Activated T-cell treated with anti-CD3 and anti-CD28 coated beads, Interleukin-2, amount 50 U/mL, for 72 hours (primary cell): ENCODE measurements at places on chromosomes 7 and 10. TPM values are rescaled to one million over a fixed set of nuclear protein-coding genes. Genes with fewer than 3 reads are reported as not detected.

CCT6A gene
- 122 TPM for total RNA-seq

GPR15LG gene
- total RNA-seq: not detected

CPA2 gene
- not detected for total RNA-seq

SLC26A3 gene
- total RNA-seq: not detected

ADIRF gene
- not detected for total RNA-seq

FFAR4 gene
- total RNA-seq: not detected

CAMK1D gene
- total RNA-seq: 19.9 TPM

TNS3 gene
- total RNA-seq: 0.29 TPM

GRCh38 chr7:159218170-159218569 lies 73.5 kb upstream of the VIPR2 start:
- no peak overlapping the region for H3K27ac ChIP-seq
- no peaks in the 10 kb centered on the region for H3K4me1 ChIP-seq
- no peaks in the 10 kb centered on the region for H3K36me3 ChIP-seq
- DNase-seq: no peak

DNA sequence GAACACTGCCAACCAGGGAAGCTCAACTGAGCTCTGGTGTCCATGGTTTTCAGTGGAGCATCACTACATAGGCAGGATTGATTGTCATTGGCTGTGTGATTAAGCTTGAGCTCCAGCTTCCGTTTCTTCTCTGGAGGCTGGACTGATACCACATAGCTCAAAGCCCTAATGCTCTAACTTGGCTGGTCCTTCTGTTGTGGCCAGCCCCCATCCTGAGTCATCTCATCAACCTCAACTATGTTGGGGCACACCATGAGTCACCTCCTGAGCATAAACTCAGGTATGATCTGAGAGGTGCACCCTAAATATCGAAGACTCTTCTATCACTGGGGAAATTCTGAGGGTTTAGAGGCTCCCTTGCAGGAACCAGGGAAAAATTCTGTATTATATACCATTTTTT lies 114.5 kb upstream of the INHBA start:
- DNase-seq: peak; percentile 30
- no peaks in the 10 kb centered on the region for H3K36me3 ChIP-seq
- no peak overlapping the region for H3K4me3 ChIP-seq
- H3K4me1 ChIP-seq: peaks cover 13% of the 10 kb centered on the region
- peaks cover 32% of the 10 kb centered on the region for H3K27me3 ChIP-seq

GRCh38 chr7:79118143-79118542 lies 335.3 kb downstream of the MAGI2 start:
- H3K27me3 ChIP-seq: no peaks in the 10 kb centered on the region
- no peak overlapping the region for H3K27ac ChIP-seq
- no peaks in the 10 kb centered on the region for H3K4me1 ChIP-seq
- no peak overlapping the region for H3K4me3 ChIP-seq

DNA sequence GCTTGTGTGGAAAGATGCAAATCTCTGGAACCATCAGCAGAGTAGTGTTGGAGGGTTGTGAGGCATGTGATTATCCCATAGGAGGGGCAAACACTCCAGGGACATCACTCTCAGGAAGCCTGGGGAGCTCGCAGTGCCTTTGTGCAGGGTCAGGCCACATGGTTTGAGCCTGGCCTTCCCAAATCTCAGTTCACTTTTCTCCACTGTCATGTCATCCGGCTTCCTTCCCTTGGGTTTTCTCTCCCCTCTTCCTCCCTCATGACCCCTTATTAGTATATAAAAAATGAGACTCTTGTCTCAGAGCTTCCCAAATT lies 20.4 kb downstream of the TSPAN14 start:
- H3K36me3 ChIP-seq: peaks cover 11% of the 10 kb centered on the region
- H3K4me3 ChIP-seq: peak overlapping the region; percentile 82
- peak overlapping the region; percentile 98 for H3K27ac ChIP-seq
- H3K4me1 ChIP-seq: peaks cover 80% of the 10 kb centered on the region
- DNase-seq: no peak

GRCh38 chr7:51033727-51034520 lies 251.2 kb upstream of the GRB10 start:
- DNase-seq: no peak
- no peaks in the 10 kb centered on the region for H3K27me3 ChIP-seq
- no peak overlapping the region for H3K27ac ChIP-seq
- H3K4me1 ChIP-seq: no peaks in the 10 kb centered on the region

DNA sequence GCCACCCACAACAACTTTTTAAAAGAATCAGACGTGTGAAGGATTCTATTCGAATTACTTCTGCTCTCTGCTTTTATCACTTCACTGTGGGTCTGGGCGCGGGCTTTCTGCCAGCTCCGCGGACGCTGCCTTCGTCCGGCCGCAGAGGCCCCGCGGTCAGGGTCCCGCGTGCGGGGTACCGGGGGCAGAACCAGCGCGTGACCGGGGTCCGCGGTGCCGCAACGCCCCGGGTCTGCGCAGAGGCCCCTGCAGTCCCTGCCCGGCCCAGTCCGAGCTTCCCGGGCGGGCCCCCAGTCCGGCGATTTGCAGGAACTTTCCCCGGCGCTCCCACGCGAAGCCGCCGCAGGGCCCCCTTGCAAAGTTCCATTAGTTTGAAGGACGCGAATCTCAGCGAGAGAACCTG lies 461 bp upstream of the HTRA1 start:
- H3K27me3 ChIP-seq: peaks cover 76% of the 10 kb centered on the region
- peaks cover 8% of the 10 kb centered on the region for H3K4me1 ChIP-seq
- peak overlapping the region; percentile 58 for H3K4me3 ChIP-seq
- H3K27ac ChIP-seq: no peak overlapping the region
- no peaks in the 10 kb centered on the region for H3K36me3 ChIP-seq

DNA sequence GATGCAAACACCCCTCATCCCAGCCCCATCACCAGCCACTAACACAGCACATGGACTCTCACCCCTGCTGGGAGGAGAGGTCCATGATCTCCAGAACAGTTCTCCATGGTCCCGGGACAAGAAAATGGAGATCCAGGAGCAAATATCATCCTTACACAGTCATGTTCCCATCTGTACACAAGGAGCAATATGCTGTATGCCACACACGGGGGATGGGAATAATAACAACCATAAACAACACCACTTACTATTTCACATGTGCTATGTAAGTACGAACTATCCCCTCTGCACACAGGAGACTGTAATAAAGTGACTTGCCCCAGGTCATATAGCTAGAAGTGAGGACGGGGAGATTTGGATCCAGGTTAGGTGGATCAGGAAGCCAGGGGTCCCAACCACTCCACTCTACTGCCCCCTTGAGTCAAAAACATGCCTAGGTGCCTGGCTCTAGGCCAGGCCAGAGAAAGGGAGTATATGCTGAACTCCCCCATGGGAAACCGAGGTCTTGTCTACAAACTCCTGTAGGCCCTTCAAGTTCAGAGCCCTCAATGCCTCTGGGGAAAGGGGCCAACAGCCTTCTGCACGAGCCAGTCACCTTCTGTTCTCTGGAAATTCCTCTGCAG lies 34.1 kb downstream of the LRRC20 start:
- peaks cover 4% of the 10 kb centered on the region for H3K4me1 ChIP-seq
- no peaks in the 10 kb centered on the region for H3K27me3 ChIP-seq
- DNase-seq: peak; percentile 41
- H3K27ac ChIP-seq: no peak overlapping the region
- H3K4me3 ChIP-seq: no peak overlapping the region

- H3K27me3 ChIP-seq: peaks cover 27% of the 10 kb centered on the region
- no peak overlapping the region for H3K27ac ChIP-seq
- H3K4me3 ChIP-seq: no peak overlapping the region
- DNase-seq: no peak
- H3K36me3 ChIP-seq: no peaks in the 10 kb centered on the region
Observed at GRCh38 chr10:15455456-15455855, 84.4 kb upstream of the FAM171A1 start.

GRCh38 chr10:79202188-79203013 lies 133.6 kb downstream of the ZMIZ1 start:
- H3K27ac ChIP-seq: no peak overlapping the region
- DNase-seq: peak; percentile 55
- no peak overlapping the region for H3K4me3 ChIP-seq
- no peaks in the 10 kb centered on the region for H3K4me1 ChIP-seq
- H3K36me3 ChIP-seq: no peaks in the 10 kb centered on the region

DNA sequence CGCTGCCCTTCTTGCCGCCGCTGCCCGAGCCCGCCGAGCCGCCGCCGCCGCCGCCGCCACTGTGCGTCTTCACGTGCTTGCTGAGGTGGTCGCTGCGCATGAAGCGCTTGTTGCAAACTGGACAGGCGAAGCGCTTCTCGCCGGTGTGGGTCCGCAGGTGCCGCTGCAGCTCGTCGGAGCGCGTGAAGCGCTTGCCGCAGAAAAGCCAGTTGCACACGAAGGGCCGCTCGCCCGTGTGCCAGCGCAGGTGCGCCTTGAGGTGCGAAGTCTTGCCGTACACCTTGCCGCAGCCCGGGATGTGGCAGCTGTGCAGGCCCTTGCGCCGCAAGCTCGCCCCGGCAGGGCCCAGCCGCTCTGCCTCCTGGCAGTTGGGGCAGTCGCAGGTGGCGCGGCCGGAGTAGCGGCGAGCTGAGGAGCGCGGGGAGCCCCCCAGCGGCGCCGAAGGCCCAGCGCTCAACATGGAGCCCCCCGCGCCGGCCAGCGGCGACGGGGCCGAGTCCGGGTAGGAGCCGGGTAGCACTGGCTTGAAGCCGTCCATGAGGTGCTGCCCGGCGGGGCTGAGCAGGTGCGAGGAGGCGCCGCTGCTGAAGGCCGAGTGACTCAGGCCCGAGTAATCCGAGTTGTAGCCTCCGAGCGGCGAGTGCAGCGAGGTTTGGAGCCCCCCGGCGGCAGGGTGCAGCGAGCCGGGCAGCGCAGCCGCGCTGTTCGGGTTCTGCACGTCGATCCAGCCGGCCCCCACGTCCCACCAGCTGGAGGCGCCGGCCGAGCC lies 2.1 kb downstream of the SP8 start:
- no peak overlapping the region for H3K27ac ChIP-seq
- H3K4me1 ChIP-seq: peaks cover 27% of the 10 kb centered on the region
- H3K27me3 ChIP-seq: peaks cover 80% of the 10 kb centered on the region

GRCh38 chr7:99733448-99733847 lies 1.5 kb downstream of the CYP3A7 start:
- peak; percentile 19 for DNase-seq
- H3K27me3 ChIP-seq: no peaks in the 10 kb centered on the region
- no peak overlapping the region for H3K27ac ChIP-seq

- H3K4me3 ChIP-seq: no peak overlapping the region
- peaks cover 6% of the 10 kb centered on the region for H3K36me3 ChIP-seq
- no peak overlapping the region for H3K27ac ChIP-seq
- DNase-seq: no peak
- peaks cover 19% of the 10 kb centered on the region for H3K4me1 ChIP-seq
Observed at GRCh38 chr7:47308808-47309207, 273.1 kb downstream of the TNS3 start.

DNA sequence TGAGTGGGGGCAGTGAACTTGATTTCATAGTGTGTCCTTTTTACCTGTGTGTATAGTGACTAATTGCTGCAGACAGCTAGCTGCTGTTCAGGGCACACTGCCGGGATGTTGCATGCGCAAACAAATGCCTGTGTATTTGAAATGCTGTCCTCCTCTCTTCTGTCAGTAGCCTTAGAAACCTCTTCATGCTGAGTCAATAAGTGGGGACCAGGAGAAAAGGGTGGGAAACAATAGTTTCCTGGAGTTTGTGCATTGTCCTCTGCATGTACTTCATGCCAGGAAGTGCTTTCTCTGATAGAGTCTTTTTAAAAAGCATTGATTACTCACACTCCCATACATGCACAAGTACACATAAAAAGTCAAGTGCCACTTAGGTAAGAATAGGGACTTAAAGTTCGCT lies 1183.7 kb upstream of the CELF2 start:
- H3K4me3 ChIP-seq: no peak overlapping the region
- H3K27ac ChIP-seq: no peak overlapping the region
- DNase-seq: no peak

- peaks cover 25% of the 10 kb centered on the region for H3K4me1 ChIP-seq
- H3K27me3 ChIP-seq: no peaks in the 10 kb centered on the region
- DNase-seq: no peak
- no peak overlapping the region for H3K4me3 ChIP-seq
- no peak overlapping the region for H3K27ac ChIP-seq
- peaks cover 6% of the 10 kb centered on the region for H3K36me3 ChIP-seq
Observed at GRCh38 chr7:93161181-93161762, 13.1 kb upstream of the SAMD9L start.

GRCh38 chr7:50352282-50352681 lies 47.8 kb downstream of the IKZF1 start:
- no peak for DNase-seq
- no peaks in the 10 kb centered on the region for H3K27me3 ChIP-seq
- H3K4me3 ChIP-seq: peak overlapping the region; percentile 92
- peaks cover 35% of the 10 kb centered on the region for H3K36me3 ChIP-seq

DNA sequence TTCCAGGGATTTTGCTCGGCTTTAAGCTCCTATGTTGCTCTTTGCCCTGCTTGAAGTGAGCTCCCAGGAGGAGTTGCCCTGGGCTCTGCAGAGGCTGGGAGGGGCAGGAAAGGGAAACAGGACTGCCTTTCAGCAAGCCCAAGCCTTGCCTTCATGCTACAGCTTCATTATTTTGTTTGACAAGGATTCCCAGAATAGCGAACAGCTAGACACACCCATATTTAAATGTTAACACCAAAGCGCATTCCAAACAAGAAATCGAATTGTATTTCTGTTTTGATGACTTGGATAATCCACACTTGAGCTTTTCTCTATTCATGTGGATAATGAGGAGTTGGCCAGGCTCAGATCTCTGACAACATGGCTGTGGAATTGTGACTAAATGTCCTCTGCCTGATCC lies 6.3 kb downstream of the KIAA1217 start:
- no peak for DNase-seq
- H3K27me3 ChIP-seq: peaks cover 32% of the 10 kb centered on the region
- peaks cover 8% of the 10 kb centered on the region for H3K4me1 ChIP-seq
- H3K36me3 ChIP-seq: peaks cover 3% of the 10 kb centered on the region

GRCh38 chr7:11172835-11173234 lies 199.2 kb downstream of the PHF14 start:
- H3K4me1 ChIP-seq: peaks cover 10% of the 10 kb centered on the region
- no peaks in the 10 kb centered on the region for H3K36me3 ChIP-seq
- DNase-seq: no peak
